ENCODE measurements at places on chromosomes 3 and 15. TPM values are rescaled to one million over a fixed set of nuclear protein-coding genes. Genes with fewer than 3 reads are reported as not detected.

Gene CEP70
- 61.2 TPM for polyA plus RNA-seq

Gene CD80
- polyA plus RNA-seq = 2.9 TPM

Gene P2RY13
- 1.7 TPM for polyA plus RNA-seq

Gene MEF2A
- 47.3 TPM for polyA plus RNA-seq

Gene ZPLD1
- not detected for polyA plus RNA-seq

Gene CIB2
- 21.3 TPM for polyA plus RNA-seq

Gene HIGD2B
- polyA plus RNA-seq = not detected

Gene FOXL2
- polyA plus RNA-seq = not detected

Gene XCR1
- polyA plus RNA-seq = 0.80 TPM

Gene CDHR4
- polyA plus RNA-seq = 5.8 TPM

Gene ERC2
- polyA plus RNA-seq = 1.9 TPM

Gene GRAMD1C
- 5.5 TPM for polyA plus RNA-seq

Gene GPR149
- polyA plus RNA-seq = not detected

Gene AZI2
- 126 TPM for polyA plus RNA-seq

Gene AGTR1
- 26.1 TPM for polyA plus RNA-seq

Gene C2CD4B
- polyA plus RNA-seq = 1.6 TPM

Gene CYP1A2
- 0.32 TPM for polyA plus RNA-seq

Gene SPATA12
- polyA plus RNA-seq = not detected

Gene EPHA6
- 0.34 TPM for polyA plus RNA-seq

Gene TRIM42
- not detected for polyA plus RNA-seq

Gene GJD2
- not detected for polyA plus RNA-seq

Gene GPR62
- polyA plus RNA-seq = 0.38 TPM

Gene SLC22A14
- 0.19 TPM for polyA plus RNA-seq

Data from right lung (tissue), 10 donors.